ENCODE measurements at places on chromosomes 1 and 21.

GRCh38 chr1:114341856-114342255 lies 169.1 kb downstream of the TRIM33 start:
- DNase-seq = no peak

DNA sequence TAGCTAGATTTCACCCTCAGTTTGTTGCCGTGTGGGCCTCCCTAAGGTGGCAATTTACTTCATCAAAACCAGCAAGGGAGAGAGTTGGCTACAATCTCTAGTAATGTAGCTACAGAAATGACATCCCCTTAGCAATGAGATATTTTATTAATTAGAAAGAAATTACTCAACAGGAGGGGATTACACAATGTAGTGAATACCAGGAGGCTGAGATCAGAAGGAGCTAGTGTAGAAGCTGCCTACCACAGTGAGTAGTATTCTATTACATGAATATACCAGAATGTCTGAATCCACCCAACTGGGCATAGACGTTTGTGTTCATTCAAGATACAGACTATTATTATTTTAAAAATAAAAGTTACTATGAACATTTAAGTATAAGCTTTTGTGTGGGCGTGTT lies 868.2 kb upstream of the CXADR start:
- no peak for DNase-seq

DNA sequence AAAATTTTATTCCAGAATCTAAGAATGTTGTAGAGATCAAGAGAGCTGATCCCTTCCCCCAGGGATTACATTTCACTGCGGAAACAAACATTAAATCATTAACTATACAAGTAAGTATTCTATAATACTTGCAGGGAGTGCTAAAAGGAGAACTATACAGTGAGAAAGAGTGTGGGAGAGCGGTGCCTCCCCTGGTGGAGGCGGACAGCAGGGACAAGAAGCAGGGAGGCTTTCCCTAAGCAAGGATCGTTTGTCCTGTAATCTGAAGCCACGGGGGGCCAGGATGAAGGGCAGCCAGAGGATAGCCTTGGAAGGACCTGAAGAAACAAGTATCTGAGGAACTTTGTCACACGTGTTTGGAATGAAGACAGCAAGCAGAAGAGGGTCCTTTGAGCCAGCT lies 40.1 kb downstream of the SLC9C2 start:
- no peak for DNase-seq

DNA sequence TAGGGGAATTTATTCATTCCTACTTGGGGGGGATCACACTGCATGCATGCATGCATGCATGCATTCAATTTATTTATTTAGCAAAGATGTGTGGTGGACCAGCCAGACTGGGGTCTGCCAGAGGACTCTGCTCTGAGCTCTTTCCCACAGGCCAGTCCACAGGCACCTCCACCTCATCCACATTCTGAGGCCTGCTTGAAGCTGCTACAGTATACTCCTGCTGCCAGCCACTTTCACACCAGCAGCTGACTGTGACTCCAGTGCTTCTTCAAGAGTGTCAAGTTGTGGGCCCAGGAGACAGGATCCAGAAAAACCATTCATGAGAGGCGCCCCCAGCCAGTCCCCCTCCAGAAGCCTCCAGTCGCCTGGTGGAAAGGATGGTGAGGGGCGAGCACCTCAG lies 30.9 kb downstream of the SSBP3 start:
- DNase-seq = no peak

DNA sequence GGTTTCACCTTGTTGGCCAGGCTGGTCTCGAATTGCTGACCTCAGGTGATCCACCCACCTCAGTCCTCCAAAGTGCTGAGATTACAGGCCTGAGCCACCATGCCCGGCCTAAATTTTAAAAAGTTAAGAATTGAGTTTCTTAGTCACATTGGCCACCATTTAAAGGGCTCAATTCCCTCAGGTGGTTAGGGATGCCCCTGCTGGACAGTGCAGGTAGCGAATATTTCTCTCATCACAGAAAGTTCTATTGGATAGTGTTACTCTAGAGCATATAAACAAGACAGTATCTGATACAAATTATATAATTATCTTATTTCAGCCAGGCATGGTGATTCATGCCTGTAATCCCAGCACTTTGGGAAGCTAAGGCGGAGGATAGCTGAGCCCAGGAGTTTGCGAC lies 320.2 kb downstream of the ZP4 start:
- DNase-seq = no peak

DNA sequence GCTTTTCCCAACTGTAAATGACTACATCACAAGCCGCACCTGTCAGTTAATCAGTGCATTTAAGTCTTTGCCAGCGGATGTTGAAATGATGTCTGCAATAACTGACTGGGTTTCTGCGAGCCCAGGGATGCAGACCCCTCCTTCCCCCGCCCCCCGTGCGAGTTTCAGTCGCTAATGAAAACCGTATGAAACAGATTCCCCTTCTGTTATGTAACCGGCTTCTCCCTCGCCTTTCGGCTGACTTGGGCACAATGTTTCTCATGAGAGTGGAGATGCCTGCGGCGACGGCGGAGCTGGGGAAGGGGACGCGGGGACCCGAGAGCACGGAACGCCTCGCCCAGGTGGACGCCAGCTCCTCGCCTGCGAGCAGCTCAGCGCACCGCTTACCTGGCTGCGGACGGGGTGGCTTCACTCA lies 753 bp downstream of the KCNJ6 start:
- DNase-seq = no peak

DNA sequence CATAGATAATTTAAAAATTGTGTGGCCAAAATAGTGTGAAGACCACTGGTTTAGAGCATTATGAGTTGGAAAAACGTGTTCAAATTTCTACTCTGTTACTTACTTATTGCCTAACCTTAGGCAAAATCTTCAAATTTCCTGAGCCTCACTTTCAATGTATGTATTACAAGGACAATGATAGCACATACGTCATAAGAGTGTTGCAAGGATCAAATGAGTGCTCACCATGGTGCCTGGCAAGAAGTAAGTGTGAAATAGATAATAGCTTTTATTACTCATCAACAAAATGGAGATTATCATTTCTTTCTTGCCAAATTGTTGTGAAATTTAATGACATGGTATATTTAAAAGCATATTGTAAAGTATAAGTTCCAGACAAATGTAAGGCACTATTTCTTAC lies 57.2 kb downstream of the FH start:
- DNase-seq = no peak

- DNase-seq = no peak
Measured at GRCh38 chr1:15337656-15338402, 71.9 kb upstream of the EFHD2 start.

- no peak for DNase-seq
Measured at GRCh38 chr1:70896224-70896623, 151.4 kb downstream of the PTGER3 start.

DNA sequence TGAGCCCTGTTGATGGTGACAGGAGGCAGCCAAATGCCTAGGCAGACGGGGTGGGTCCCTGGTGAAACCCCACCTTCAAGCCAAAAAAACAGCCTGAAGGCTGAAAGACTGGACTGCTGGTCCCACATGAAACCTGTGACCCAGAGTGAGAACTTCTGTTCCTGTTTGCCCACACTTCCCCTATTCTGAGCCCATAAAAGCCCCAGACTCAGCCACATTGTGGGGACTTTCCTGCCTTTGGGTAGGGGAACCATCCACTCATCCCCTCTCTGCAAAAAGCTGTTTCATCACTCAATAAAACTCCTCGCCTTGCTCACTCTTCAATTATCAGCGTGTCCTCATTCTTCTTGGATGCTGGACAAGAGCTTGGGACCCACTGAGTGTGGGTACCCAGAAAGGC lies 25.2 kb downstream of the HTR6 start:
- DNase-seq = no peak

DNA sequence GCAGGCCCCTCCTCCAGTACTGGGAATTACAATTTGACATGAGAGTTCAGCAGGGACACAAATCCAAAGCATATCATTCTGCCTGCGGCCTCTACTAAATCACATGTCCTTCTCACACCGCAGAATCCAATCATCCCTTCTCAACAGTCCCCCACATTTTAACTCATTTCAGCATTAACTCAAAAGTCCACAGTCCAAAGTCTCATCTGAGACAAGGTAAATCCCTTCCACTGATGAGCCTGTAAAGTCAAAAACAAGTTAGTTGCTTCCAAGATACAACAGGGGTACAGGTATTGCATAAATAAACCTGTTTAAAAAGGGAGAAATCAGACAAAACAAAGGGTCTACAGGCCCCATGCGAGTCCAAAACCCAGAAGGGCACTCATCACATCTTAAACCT lies 64.0 kb downstream of the EBNA1BP2 start:
- DNase-seq = no peak

GRCh38 chr1:170547255-170547654 lies 15.3 kb downstream of the GORAB start:
- DNase-seq = no peak

- no peak for DNase-seq
Measured at GRCh38 chr1:224544346-224545110, 71.6 kb upstream of the CNIH3 start.

- no peak for DNase-seq
Measured at GRCh38 chr1:199529324-199529723, 498.2 kb upstream of the NR5A2 start.

- no peak for DNase-seq
Measured at GRCh38 chr1:229266832-229267500, 3.9 kb upstream of the RAB4A start.

- DNase-seq = no peak
Measured at GRCh38 chr1:119285482-119285881, 83.1 kb upstream of the HAO2 start.

DNA sequence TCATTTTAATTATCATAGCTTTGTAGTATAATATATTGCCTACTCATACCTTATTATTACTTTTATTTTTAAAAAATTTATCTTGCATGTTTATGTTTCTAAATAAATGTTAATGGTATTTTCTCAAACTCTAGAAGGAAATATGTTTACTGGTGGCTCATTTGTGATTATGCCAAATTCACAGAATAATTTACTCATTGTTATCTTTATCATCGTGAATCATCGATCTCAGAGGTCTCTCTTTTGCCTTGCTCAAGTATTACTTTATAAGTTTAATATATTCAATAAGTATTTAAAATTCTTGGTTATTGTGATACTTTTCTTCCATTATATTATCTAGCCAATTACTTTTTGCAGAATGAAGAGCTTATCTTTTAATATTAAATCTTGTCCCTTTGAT lies 836.7 kb upstream of the ADAMTS5 start:
- DNase-seq = no peak

DNA sequence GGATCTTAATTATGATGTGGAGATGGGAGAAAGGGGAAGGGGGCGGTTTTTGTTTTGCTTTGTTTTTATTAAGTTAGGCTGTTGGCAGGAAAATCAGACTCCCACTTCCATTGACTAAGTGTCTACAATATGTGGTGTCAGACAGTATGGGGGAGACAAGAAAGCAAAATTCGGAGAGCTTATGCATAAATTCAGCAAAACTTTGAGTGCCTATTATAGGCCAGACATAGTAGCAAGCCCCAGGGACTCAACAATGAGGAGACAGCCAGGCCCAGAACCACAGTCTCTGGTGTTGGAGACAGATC lies 835 bp upstream of the TSPAN2 start:
- DNase-seq = no peak

DNA sequence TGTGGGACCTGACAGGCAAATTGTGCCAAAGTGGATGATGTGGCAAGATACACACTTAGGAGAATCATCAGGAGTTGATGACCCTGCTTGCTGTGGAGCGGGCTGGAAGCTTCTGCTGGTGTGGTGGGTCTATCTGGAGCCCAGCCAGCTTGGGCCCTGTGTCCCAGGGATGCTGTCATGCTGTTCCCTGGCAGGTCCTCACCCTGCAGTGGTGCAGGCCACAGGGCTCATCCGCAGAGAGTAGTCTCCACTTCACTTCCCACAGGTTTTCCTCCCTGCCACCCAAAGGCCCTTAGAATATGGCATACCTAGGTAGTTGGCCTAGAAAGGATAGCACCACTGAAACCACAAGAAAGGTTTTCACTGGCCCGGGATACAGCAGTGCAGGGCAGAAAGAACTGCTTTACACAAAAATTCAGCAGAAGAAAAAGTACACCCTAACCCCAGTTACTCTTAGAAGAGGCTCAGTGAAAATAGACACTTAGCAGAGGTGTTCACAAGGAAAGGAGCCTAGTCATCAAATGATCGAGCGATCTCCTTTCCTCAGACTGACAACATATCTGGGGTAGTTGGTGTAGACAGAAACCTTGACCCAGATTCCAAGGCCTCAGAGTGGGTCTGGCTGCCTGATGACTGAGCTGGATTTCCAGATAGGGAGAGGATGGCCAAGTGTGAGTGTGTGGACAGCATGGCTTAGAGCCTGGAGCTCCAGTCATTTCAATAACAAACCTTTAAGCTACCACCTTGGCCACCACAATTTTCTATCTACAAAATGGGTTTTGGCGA lies 1.3 kb upstream of the C1orf226 start:
- DNase-seq = no peak

DNA sequence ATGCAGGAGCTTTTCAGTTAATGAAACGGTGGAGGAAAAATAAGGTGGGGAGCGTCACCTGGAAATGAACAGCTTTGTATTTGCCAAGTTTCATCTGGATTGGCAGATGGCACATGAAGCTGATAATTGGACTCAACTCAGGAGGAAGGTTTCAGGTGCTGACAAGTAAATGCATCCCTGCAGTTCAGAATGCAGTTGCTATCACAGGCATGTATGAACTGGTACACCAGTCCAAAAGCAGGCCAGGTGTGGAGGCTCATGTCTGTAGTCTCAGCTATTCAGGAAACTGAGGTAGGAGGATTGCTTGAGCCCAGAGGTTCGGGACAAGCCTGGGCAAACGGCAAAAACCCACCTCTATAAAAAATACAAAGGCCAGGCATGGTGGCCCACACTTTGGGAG lies 15.5 kb downstream of the DEGS1 start:
- no peak for DNase-seq

DNA sequence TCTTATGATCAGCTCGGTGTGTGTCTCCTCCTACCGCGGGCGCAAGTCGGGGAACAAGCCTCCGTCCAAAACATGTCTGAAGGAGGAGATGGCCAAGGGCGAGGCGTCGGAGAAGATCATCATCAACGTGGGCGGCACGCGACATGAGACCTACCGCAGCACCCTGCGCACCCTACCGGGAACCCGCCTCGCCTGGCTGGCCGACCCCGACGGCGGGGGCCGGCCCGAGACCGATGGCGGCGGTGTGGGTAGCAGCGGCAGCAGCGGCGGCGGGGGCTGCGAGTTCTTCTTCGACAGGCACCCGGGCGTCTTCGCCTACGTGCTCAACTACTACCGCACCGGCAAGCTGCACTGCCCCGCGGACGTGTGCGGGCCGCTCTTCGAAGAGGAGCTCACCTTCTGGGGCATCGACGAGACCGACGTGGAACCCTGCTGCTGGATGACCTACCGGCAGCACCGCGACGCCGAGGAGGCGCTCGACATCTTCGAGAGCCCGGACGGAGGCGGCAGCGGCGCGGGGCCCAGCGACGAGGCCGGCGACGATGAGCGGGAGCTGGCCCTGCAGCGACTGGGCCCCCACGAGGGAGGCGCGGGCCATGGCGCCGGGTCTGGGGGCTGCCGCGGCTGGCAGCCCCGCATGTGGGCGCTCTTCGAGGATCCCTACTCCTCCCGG lies 1.5 kb downstream of the KCNC4 start:
- DNase-seq = no peak

DNA sequence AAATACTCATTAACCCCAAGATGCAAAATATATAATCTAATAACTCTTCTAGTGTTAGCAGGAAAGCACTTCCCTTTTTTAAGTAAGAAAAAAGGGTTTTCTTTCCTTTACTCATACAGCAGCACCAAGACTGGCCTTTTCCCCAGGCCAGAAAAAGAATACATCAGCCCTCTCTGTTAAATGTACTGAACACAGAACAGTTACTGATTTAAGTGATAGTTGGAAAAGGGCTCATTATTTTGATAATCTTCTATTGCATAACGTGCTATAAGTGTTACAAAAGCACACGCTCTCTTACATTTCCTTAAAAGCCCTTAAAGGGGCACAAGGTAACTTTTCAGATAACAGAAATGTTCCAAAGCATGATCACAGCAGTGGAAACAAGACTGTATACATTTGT lies 142.9 kb downstream of the TIAM1 start:
- DNase-seq = no peak

All from activated naive CD4-positive, alpha-beta T cell treated with anti-CD3 and anti-CD28 coated beads, Interleukin-2, amount 10 ng/mL, durations not matched to agents 7 days and 5 days (primary cell).